ENCODE measurements at places on chromosomes 3 and 15.

DNA sequence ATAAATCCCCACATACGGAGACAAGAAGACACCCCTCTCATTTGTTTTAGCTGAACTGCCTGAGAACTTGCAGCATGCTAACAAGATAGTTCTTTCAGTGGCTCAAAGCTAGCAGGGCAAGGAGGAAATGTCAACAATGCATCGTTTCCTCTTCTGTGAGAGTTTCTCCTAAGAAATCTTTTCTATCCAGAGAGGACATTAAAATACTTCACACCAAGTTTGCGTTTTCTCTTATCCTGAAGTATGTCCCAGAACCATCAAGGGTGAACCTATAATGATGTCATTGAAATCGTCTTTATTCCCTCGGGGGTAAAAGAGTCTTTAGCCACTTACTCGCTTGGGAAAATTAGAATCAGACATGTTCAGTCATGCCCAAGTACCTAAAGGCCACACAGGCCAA is 541.7 kb upstream of the MDFIC2 start:
- DNase-seq, result peak; percentile 56

DNA sequence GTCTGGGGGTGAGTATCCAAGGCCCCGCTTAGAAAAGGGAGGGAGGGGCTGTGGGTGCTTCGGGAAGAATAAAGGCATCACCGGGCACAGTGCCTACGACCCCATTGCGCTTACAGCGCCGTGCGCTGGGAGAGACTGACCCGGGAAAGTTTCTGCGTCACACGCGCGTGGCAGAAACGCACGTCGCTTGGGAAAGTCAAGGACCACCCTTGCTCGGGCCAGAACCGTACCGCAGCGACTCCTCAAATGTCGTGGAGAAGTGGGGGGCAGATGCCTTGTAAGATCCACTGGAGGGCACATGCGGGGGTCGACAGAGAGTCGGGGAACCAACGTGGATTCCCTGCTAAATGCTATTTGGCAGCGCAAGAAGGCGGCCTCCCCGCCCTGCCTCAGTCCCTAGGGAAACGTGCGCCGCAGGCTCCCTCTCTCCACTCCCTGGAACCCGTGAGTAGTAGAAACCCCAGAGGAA is 2.4 kb downstream of the ADAMTS9 start:
- no peak for DNase-seq

GRCh38 chr3:82129221-82129801 is 367.9 kb upstream of the GBE1 start:
- no peak for DNase-seq

- peak; percentile 57 for DNase-seq
Measured at GRCh38 chr3:49701388-49702077, 12.2 kb downstream of the RNF123 start.

- no peak for DNase-seq
Measured at GRCh38 chr15:85331655-85332285, 48.6 kb upstream of the AKAP13 start.

DNA sequence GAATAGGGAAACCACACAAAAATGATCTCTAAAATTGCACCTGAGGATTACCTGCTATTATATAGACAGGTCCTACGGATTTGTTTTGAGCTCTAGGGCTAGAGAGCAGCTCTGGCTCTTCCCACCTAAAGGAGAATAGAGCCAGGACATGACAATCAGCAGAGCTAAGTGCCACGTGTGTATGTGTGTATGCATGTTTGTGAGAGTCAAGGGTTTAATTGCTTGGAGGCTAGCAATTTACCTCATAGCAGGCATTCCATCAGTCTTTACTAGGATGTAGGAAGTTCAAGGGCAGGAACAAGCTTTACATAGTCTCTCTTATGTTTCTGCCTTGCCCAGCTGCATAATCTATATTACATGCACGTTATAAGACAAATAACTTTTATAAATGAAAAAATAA is 498.2 kb downstream of the NSUN3 start:
- no peak for DNase-seq

GRCh38 chr3:19248767-19249166 is 100.5 kb downstream of the KCNH8 start:
- no peak for DNase-seq

DNA sequence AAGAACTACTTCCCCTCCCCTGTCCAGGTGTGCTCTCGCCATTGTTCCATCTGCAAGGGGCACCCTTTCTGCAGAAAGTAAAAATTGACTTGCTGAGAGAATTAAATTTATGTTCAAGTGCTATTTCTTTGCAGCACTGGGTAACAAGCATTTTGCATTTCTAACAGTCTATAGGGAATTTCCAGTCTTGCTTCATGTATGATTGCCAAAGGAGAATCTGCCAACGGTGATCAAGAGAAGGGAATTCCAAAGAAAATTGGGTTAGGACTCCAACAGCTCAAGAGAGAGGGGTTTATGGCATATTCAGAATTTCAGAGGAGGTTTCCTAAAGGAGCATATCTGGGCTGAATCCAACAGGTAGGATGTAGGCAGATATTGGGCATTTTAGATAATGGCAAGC is 136.7 kb upstream of the WNT5A start:
- DNase-seq, result no peak

GRCh38 chr3:46845397-46845859 is 17.8 kb downstream of the MYL3 start:
- peak; percentile 92 for DNase-seq

- DNase-seq, result no peak
Measured at GRCh38 chr3:99866261-99866761, 48.6 kb downstream of the CMSS1 start.

Measured in mesendoderm (in vitro differentiated cells).